Activated CD4-positive, alpha-beta memory T cell treated with anti-CD3 and anti-CD28 coated beads, Interleukin-2, amount 10 ng/mL, durations not matched to agents 7 days and 5 days (primary cell): ENCODE measurements at places on chromosomes 3 and 15. TPM values are rescaled to one million over a fixed set of nuclear protein-coding genes. Genes with fewer than 3 reads are reported as not detected.

- no peak for DNase-seq
- no peaks in the 10 kb centered on the region for H3K4me1 ChIP-seq
- H3K27me3 ChIP-seq, result peaks cover 12% of the 10 kb centered on the region
- H3K27ac ChIP-seq, result no peak overlapping the region
Measured at GRCh38 chr3:132784502-132785025, 62.4 kb upstream of the NPHP3 start.

DNA sequence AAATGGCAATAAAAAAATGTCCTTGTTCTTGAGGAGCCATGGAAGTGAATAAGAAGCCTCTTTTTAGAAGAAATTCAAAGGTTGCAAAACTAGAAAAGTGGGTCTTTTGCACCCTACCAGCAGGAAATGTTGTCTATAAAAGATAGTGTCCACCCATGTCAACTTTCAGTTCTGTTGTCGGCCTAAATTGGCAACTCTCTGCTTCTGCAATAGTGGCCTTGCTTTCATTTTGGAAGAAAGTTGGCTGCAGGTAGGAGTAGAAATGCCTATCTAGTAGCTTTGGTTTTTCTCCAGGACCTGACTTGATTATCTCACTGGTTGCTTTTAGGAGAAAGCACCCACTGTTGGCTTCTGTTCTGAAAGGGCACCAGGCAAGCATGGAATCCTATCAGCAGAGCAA lies 85.4 kb downstream of the TMEM108 start:
- no peak overlapping the region for H3K4me3 ChIP-seq
- no peak overlapping the region for H3K27ac ChIP-seq

DNA sequence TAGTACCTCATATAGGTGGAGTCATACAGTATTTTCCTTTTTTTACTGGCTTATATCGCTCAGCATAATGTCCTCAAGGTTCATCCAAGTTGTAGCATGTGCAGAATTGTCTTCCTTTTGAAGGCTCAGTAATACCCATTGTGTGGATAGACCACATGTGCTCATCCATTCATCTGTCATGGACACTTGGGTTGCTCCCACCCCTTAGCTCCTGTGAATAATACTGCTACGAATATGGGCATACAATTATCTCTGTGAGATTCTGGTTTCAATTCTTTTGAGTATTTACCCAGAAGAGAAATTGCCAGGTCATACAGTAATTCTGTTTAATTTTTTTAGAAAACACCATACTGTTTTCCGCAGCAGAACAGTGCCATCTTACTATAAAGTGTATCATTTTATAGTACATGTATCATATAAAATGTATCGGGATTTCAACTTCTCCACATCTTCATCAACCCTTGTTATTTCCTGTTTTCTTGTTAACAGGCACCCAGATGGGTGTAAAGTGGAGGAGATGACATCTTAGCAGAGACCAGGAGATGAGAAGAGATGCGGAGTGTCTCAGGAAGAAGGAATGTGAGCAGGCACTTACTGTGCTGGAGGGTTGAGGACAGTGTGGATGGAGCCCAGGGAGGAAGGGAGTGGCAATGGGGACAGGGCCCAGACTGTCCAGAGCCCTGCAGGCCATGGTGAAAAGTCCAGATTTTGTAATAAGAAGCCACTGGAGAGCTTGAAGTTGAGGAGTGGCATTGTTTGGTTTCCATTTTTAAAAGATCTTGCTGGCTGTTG lies 27.0 kb upstream of the PRR23E start:
- H3K27me3 ChIP-seq, result no peaks in the 10 kb centered on the region
- no peaks in the 10 kb centered on the region for H3K4me1 ChIP-seq
- H3K36me3 ChIP-seq, result no peaks in the 10 kb centered on the region
- DNase-seq, result no peak
- H3K4me3 ChIP-seq, result no peak overlapping the region

- H3K27ac ChIP-seq, result no peak overlapping the region
- H3K4me1 ChIP-seq, result no peaks in the 10 kb centered on the region
- no peak overlapping the region for H3K4me3 ChIP-seq
Measured at GRCh38 chr3:65479990-65480389, 558.7 kb downstream of the MAGI1 start.

DNA sequence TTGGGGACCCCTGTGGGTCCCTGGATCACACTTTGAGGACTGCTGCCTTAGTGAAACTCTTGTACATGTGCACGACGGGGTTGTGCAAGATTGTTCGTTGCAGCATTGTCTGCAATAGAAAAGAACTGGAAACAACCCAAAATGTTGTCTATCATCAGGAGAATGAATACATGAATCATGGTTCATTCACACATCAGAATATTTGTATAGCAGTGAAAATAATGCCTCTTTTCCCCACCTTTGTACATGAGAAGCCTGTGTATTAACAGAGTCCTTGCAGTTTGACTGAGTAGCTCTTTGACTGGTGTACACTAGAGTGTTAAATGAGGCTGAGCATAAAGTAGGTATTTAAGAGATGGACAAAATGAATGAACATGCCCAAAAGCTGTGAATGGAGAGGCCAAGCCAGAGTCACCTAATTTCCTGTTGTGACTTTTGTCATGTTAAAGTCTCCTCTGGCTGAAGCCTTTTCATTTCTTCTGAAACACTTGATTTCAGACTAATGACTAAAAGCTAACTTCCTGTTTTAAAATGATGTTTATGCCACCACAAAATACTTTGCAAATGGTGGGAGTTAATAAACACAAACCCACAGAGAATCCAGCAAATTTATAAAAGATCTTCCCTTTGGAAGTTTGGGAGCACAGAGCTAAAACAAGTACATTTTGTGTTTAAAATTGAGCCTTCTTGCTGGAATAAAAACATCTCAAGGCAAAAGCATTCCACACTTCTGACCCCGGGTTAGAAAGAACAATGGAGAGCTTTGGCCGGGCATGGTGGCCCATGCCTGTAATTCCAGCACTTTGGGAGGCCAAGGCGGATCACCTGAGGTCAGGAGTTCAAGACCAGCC lies 20.6 kb upstream of the USP3 start:
- peaks cover 75% of the 10 kb centered on the region for H3K4me1 ChIP-seq
- H3K27ac ChIP-seq, result peak overlapping the region; percentile 82
- peak overlapping the region; percentile 5 for H3K4me3 ChIP-seq
- no peak for DNase-seq

DNA sequence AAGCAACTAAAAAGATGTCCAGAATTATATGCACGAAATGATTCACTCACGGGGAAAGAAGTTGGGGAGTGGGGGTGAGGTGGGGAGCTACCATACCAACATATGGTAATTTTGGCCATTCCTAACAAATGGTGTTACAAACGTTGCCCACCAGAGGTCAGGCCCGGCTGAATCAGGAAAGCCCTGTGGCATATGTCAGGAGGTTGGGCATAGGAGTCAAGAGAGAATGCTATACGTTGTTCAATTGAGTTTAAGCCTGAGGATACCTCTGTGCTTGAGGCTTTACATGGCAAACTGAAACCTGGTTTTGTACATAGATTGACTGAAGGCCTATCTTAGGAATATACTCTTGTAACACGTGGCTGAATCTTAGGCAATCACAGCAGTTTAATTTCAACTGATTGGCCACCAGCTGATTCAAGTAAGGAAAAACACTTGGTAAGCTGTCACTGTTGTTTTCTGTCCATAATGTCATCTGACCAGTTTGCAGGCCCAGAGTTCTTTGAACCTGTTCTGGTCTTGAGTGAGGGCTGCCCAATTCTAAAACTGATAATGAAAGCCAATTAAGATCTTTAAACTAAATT lies 23.4 kb upstream of the SLC2A2 start:
- no peaks in the 10 kb centered on the region for H3K4me1 ChIP-seq
- H3K36me3 ChIP-seq, result no peaks in the 10 kb centered on the region
- H3K27ac ChIP-seq, result no peak overlapping the region

GRCh38 chr15:74956648-74957475 lies at the start of gene RPP25:
Gene RPP25 (minus strand): TSS chr15:74956772. CDS start chr15:74956583, 189 bp downstream.
- H3K27ac ChIP-seq, result no peak within 1 kb of the TSS
- H3K27me3 ChIP-seq, result peaks cover 44% of the 10 kb centered on the region
- peak; percentile 78 for DNase-seq
- peak within 1 kb of the TSS; percentile 71 for H3K4me3 ChIP-seq

- H3K27ac ChIP-seq, result no peak overlapping the region
- no peaks in the 10 kb centered on the region for H3K27me3 ChIP-seq
- no peak overlapping the region for H3K4me3 ChIP-seq
- peaks cover 3% of the 10 kb centered on the region for H3K36me3 ChIP-seq
Measured at GRCh38 chr3:17605032-17605431, 137.4 kb downstream of the TBC1D5 start.

GRCh38 chr3:57598765-57599360 lies 1.7 kb upstream of the ARF4 start:
- H3K27ac ChIP-seq, result peak overlapping the region; percentile 98
- H3K4me3 ChIP-seq, result peak overlapping the region; percentile 87
- no peak for DNase-seq
- peaks cover 38% of the 10 kb centered on the region for H3K36me3 ChIP-seq
- no peaks in the 10 kb centered on the region for H3K27me3 ChIP-seq
- peaks cover 32% of the 10 kb centered on the region for H3K4me1 ChIP-seq

DNA sequence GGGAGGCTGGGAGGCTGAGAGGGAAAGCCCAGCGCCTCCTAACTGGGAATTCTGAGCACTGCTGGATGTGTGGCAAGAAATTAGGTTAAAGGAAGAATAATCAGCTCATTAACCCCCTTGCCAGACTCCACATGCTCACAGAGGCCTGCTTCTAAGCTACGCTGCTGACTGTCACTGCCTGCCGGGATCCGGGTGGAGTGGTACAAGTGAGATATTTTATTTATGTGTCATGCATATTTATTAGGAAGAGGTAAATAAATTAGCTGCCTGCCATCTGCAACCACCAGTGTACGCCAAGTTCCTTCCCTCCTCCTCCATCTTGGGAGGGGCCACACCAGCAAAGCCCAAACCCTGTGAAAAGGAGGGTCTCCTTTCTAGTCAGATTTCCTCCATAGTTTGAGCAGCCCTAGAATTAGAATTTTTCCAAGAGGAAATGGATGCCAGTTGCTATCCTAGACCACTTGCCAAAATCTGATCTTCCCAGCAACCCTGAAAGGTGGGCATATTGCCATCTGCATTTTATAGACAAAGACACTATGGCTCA lies 43.5 kb upstream of the GRIP2 start:
- H3K4me3 ChIP-seq, result no peak overlapping the region
- H3K27me3 ChIP-seq, result peaks cover 24% of the 10 kb centered on the region
- no peak overlapping the region for H3K27ac ChIP-seq
- no peaks in the 10 kb centered on the region for H3K36me3 ChIP-seq
- H3K4me1 ChIP-seq, result no peaks in the 10 kb centered on the region

DNA sequence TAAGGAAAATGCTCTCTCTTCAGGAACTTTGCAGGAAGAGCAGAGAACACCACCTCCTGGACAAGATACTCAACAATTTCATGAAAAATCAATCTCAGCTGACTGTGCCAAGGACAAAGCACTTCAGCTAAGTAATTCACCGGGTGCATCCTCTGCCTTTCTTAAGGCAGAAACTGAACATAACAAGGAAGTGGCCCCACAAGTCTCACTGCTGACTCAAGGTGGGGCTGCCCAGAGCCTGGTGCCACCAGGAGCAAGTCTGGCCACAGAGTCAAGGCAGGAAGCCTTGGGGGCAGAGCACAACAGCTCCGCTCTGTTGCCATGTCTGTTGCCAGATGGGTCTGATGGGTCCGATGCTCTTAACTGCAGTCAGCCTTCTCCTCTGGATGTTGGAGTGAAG lies 200.5 kb downstream of the AKAP13 start:
- no peaks in the 10 kb centered on the region for H3K27me3 ChIP-seq
- H3K4me3 ChIP-seq, result peak overlapping the region; percentile 75
- peak; percentile 74 for DNase-seq

DNA sequence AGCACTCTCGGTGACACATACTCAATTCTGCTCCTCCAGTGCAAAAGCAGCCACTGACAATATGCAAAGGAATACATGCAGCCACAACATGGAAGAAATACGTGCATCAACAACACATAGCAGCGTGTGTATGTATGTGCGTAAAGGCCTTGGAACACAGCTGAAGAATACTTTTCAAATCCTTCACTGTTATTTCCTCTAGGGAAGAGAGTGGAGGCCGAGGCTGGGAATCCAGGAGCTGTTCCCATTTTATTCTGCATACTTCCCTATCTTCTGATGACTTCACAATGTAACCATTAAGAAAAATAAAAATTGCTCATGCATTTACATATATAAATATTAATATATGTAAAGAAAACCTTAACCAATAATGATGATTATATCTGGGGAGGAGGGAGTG lies 36.6 kb upstream of the MGLL start:
- no peaks in the 10 kb centered on the region for H3K36me3 ChIP-seq
- no peak overlapping the region for H3K4me3 ChIP-seq
- H3K27me3 ChIP-seq, result peaks cover 8% of the 10 kb centered on the region
- DNase-seq, result no peak
- no peaks in the 10 kb centered on the region for H3K4me1 ChIP-seq

GRCh38 chr3:152446495-152446894 lies 177.8 kb downstream of the MBNL1 start:
- H3K27me3 ChIP-seq, result no peaks in the 10 kb centered on the region
- no peak overlapping the region for H3K4me3 ChIP-seq
- H3K4me1 ChIP-seq, result peaks cover 46% of the 10 kb centered on the region
- no peak overlapping the region for H3K27ac ChIP-seq
- DNase-seq, result no peak
- H3K36me3 ChIP-seq, result peaks cover 41% of the 10 kb centered on the region

DNA sequence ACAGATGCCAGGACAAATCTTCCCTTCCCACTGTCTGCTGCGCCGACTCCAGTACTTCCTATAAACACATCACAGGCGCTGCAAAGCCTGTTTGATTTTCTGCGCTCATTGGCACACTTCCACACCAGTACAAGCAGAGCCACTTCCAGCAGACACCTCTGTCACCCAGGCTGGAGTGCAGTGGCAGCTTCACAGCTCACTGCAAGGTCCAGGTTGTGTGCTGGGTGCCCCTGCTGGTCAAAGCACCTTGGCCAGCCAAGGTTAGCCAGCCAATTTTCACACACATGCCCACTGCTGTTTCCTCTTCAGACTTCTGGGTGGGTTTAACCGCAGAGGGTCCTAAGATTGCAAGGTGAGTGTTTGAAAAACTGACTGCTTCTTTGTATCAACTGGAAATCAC lies 4.9 kb downstream of the CHDH start:
- DNase-seq, result no peak
- H3K4me3 ChIP-seq, result no peak overlapping the region
- peaks cover 32% of the 10 kb centered on the region for H3K27me3 ChIP-seq
- no peaks in the 10 kb centered on the region for H3K36me3 ChIP-seq

The IREB2 gene
- total RNA-seq, result 61.5 TPM

The PGBD4 gene
- 3.1 TPM for total RNA-seq

The GLDN gene
- total RNA-seq, result not detected

The MOBP gene
- not detected for total RNA-seq

The LRRN1 gene
- 0.35 TPM for total RNA-seq

The SKOR1 gene
- total RNA-seq, result 0.25 TPM

The LRRC49 gene
- total RNA-seq, result not detected

The ZDHHC23 gene
- 3.1 TPM for total RNA-seq

The PIGB gene
- 29.3 TPM for total RNA-seq

The SLC38A3 gene
- total RNA-seq, result not detected
